Breast epithelium (tissue), 4 donors: ENCODE measurements at places on chromosomes 1 and 21. TPM values are rescaled to one million over a fixed set of nuclear protein-coding genes. Genes with fewer than 3 reads are reported as not detected.

Gene LYSMD1
- total RNA-seq: 14.8 TPM

Gene HDGF
- 133 TPM for total RNA-seq

Gene GABRD
- total RNA-seq: not detected

Gene C1QA
- total RNA-seq: 355 TPM

Gene HTR6
- total RNA-seq: not detected

Gene LMX1A
- total RNA-seq: 1.3 TPM

Gene TMEM269
- total RNA-seq: 0.59 TPM

Gene CASZ1
- total RNA-seq: 32.4 TPM

Gene AVPR1B
- not detected for total RNA-seq

Gene NDUFV3
- total RNA-seq: 51.1 TPM

Gene AMY1C
- not detected for total RNA-seq

Gene RORC
- 48.6 TPM for total RNA-seq

Gene PTPRC
- 35.7 TPM for total RNA-seq

- DNase-seq: no peak
Observed at GRCh38 chr1:80154176-80154575, 1147.6 kb upstream of the ADGRL4 start.

GRCh38 chr1:177432897-177433296 lies 262.1 kb downstream of the BRINP2 start:
- DNase-seq: no peak

DNA sequence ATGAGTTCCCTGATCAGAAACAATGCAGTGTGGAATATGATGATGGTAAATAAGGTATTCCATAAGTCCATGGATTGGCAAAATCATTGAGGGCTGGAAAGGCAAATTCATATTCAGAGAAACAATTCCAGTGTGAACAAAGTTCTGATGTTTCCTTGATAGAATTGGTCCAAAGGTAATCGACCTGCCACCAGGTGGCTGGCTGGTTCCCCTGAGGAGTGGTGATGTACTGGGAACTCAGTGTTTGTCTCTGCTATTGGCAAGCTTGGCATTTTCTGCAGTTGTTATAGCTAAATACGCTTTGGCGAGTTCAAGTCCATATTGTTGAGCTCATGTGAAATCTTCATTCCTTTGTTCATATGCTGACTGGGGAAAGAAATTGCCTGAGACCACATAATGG lies 165.5 kb upstream of the PTGFR start:
- no peak for DNase-seq

DNA sequence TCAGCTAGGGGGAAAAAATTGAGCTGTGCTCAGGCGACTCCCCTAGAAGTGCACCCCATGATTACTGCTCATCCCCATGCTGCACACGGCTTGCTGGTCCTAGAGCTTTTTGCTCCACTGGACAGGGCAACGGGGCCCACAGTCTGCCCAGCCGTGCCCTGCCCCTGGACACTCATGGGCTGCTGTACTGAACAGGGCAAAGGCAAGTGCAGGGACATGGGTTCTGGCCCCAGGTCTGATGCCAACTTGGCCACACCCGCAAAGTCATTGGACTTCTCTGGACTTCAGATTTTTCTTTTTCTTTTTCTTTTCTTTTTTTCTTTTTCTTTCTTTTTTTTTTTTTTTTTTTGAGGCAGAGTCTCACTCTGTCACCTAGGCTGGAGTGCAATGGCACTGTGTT lies 42.9 kb upstream of the TARBP1 start:
- no peak for DNase-seq

DNA sequence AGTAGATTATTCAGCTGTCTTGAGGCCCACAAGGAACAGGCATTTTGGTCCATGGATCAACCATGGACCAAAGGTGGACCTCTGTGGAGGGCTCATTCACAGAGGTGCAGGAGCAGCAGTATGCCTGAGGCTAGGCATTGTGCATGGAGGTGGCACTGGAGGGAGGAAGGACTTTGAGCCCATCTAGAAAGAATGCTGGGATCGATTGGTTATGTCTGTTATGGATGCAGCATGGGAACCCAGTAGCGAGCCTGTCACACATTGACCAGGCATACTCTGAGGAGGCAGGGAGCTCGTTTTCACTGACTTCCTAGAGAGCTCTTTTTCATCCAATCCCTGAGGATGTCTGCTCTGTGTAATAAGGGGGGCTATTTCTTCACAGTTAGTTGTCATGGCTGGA lies 75.5 kb downstream of the KCNN3 start:
- DNase-seq: no peak

DNA sequence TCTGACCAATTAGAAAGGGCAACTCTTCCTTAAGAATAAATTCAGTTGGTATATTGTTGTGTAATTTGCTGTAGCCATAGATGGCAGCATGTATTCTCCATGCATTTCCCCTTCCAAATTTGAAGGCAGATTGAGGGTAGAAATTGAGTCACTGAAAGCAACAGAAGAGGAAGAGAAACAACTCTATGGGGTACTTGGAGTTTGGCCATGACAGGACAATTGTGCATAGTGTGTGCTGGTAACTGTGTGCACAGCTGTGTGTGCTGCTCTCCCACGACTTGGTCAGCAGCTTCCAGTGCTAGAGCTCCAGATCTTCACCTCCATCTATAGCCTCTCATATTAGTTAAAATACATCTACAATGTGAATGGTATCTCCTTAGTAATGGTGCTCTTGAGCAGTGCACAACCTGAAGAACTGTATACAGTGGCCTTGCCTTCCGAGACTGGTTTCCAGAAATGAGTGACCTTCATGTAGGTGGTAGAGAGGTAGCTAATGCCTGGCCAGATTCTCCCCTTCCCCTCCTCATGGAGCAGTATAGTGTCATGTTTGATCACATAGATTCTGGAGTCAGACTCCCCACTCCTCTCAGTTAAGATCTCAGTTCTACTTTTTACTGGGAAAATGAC lies 882 bp upstream of the FCAMR start:
- DNase-seq: no peak

GRCh38 chr1:232627171-232627570 lies 2.8 kb downstream of the SIPA1L2 start:
- DNase-seq: no peak

- no peak for DNase-seq
Observed at GRCh38 chr1:109441069-109441468, 14.8 kb upstream of the PSMA5 start.

- no peak for DNase-seq
Observed at GRCh38 chr1:156357977-156358376, 11.0 kb upstream of the RHBG start.

DNA sequence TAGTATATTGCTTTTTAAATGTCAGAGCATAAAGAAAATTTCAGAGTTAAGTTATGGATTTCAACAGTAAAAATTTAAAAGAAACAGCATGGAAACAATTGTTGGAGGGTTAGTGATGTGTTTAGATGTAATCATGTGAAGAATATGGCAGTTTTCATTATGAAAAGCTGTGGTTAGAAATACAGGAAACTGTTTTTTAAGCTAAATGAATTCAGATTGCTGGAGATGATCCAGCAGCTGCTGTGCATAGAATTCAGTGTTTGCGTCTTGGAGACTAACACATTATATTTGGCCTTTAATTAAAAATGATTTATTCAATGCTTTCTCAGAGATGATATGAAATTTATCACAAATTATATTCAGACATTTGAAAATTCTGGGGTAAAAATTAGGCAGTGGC lies 273.6 kb upstream of the LRRC7 start:
- DNase-seq: no peak

DNA sequence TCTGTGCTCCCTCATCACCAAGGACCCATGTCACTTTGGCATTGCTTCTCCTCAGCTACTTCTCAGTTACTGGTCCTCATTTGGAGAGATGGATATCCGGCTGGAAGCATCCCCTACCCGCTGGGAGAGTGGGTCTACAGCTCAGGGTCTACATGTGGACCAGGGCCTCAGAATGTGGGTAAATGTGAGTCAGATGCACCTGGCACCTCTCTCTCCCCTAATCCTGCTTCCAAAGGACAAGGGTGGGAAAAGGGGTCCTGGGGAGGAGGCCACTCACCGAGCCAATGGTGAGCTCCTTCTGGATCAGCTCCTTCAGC lies 908 bp downstream of the S100A6 start:
- no peak for DNase-seq

- no peak for DNase-seq
Observed at GRCh38 chr21:32246571-32247140, 32.2 kb downstream of the MIS18A start.

GRCh38 chr1:999725-1000356 lies at the start of gene HES4:
Gene HES4, minus strand, starts transcription at chr1:1000097. Its CDS starts 124 bp downstream, at chr1:999973.
- DNase-seq: peak; percentile 81

DNA sequence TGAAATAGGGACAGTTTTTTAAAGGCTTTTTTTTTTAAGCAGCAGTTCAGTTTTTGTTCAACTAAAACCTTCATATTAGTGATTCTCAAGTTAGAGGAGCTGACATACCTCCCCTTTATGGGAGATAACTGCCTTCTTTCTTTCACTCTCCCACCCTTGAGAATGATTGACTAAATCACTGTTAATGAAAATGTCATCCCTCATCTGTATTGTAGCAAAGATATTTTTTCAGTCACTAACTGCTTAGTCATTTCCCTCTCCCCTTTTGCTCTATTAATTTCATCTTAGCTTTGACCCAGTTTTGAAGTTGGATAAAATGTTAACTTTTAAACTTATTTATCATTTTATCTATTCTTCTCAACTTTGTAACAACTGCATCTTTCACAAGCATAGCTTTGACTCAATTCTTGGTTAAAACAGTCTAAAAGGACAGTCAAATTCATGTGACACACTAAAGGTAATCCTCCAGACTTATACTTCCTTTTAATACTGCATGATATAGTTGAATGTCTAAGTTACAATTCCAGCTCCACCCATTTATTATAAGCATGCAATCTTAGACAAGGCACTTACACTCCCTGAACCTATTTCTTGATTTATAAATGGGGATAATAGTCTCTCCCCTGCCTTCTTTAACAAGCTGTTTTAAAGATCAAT lies 17.1 kb downstream of the CAPZA1 start:
- DNase-seq: no peak

DNA sequence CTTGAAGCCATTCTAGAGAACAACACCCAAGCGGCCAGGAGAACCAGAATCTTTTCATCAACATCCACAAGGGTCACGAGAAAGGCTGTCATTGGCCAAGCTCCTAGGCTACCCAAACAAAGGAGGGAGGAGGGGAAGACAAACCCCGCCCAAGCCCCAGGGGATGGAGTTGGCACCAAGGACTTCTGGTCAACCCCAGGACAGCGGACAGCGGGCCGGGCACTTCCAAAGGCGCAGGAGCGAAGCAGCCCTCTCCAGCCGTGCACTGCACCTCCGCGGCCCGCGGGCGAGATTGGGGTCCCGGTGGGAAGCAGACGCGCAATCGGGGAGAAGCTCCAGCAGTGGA lies at the start of gene CLIC6:
CLIC6 (plus strand) TSS at position 192 of the 346 bp plus-strand sequence. CDS start 395 bp downstream, outside the sequence.
- peak; percentile 72 for DNase-seq

DNA sequence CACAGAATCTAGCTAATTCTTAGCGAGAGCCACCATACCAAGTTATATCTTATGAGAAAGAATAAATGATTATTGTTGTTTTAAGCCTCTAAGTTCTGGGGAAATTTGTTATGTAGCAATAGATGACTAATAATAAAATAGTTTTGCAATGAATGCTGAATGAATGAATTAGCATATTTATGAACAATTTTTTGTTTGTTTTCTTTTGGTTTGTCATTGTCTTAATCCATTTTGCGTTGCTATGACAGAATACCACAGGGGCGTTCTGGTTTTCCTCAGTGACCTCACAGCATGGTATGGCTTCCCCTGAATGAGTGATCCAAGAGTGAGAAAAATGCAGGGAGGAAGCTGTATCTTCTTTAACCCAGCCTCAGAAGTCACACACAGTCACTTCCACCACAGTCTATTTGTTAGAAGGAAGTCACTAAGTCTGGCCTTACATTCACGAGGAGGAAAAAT lies 53.8 kb upstream of the HPDL start:
- no peak for DNase-seq

- DNase-seq: no peak
Observed at GRCh38 chr1:222224636-222225315, 323.1 kb downstream of the HHIPL2 start.

- DNase-seq: no peak
Observed at GRCh38 chr1:76141929-76142328, 67.4 kb downstream of the ST6GALNAC3 start.

DNA sequence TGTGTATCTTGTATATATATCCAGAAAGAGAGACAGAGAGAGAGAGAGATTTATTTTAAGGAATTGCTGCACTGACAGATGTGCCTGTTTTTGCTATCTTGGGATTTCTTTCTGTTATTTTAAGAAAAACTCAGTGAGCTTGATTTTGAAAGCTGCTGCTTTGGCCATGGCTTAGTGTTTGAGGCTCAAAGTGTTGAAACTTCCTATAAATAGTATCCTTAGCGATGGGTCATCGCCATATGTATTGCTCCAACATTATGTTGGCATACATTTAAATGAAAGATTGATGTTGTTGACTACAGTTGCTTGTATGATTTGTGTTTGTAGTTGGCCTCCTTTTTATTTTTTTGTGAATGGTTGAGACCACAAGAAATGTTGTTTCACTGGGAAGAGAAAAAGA lies 29.0 kb upstream of the NTPCR start:
- DNase-seq: no peak

DNA sequence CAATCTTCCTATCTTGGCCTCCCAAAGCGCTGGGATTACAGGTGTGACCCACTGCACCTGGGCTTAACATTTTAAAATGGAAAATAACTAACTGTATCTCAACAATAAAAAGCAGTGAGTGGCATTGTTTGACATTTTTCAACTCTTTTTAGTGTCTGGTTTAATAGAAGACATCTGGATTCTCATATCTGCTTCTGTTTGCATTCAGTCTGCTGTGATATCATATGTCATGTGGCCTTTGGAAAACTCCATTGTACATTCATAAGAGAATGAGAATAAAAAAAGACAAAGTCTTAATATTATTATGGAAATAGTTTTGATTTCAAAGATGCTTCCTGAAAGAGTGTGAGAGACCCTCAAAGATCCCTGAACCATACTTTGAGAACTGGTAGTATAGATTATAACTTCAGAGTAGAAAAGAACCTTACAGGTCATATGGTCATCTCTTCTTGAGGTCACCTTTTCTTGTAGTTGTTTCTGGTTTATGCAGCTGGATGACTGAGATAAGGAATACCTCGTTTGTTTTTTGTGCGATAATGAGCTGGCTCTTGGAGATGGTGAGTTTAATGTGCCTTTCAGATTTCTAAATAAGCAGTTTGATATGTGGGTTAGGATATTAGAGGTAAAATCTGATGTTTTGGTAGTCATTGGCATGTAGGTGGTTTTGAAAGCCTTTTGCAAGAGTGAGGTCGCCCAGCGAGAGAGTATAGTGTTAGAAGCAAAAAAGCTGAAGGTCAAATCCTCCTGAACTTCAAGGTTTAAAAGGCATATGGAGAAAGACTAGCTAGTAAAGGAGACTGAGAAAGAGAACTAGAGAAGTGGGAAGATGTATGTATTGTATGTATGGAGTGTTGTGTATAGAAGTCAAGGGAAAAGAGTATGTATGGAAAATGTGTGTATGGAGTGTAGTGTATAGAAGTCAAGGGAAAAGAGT lies 17.2 kb downstream of the CEP350 start:
- no peak for DNase-seq

- no peak for DNase-seq
Observed at GRCh38 chr1:38558500-38559445, 300.8 kb downstream of the RRAGC start.

DNA sequence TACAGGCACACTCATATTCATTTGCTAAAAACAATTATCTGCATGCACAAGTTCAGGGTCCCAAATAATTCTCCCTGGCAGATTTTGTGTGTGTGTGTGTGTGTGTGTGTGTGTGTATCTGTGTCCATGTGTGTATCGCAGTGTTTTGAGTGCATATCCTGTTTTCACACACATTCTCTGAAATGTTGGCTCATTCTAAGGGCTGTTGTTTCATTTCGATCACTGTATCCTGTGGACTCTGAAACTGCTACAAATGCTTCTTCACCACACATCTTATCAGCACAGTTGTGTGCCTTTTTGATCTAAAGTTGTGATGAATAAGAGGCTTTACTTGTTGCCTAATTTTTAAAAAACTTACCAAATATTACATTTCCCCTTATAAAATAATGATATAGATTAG lies 34.6 kb downstream of the NR5A2 start:
- DNase-seq: no peak
